ENCODE measurements at places on chromosomes 13 and 19.

DNA sequence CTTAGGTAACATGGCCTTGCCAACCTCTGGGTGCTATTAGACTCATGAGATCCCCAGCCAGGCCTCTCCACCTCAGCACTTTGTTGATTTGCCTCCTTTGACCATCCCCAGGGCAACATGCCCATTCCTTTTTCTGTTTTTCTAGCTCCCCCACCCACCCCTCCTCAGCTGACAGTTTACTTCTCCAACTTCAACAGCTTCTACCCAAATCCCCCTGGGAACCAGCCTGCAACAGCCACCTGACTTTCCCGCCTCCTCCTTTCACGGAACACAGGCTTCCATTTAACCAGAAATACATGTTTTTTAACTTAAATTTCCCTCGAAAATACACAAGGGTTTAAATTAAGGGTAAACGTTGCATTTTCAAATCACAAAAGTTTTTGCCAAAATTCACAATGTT, 117.3 kb downstream of the DLEU7 start:
- DNase-seq = no peak

GRCh38 chr13:57739089-57739488, 107.5 kb downstream of the PCDH17 start:
- DNase-seq = no peak

- DNase-seq = no peak
Measured at GRCh38 chr13:33132644-33133440, 116.6 kb downstream of the KL start.

GRCh38 chr19:5988517-5989387, 10.8 kb upstream of the RANBP3 start:
- DNase-seq = no peak

GRCh38 chr19:17881701-17882100, 10.0 kb downstream of the SLC5A5 start:
- DNase-seq = no peak

GRCh38 chr19:460877-461720, at the start of gene SHC2:
TSS of gene SHC2 (minus strand) at chr19:461033. CDS start at chr19:460996, 37 bp downstream.
- DNase-seq = no peak

GRCh38 chr13:104372095-104372655, 1306.0 kb upstream of the SLC10A2 start:
- DNase-seq = no peak

DNA sequence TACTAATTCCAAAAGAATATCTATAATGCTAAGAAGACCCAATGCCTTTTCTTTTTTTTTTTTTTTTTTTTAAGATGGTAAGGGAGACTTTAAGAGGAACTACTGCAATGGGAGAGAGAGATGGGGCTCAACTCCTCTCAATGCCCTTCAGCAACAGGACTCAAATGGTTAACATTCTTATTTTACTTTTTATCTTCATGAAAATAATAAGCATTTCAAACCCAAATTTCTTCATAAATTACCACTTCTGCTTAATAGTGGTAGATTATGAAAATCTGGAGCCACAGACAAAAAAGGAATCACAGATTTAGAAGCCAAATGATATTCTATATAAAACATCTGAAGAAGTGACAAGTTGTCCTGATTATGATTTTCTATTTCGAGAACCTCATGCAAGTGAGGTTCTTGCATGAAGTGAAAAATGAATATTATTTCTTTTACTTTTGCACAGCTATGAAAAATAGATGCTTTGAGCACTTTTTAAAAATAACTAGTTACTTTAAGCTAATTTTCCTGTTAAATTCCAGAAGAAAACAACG, 74.2 kb downstream of the SERP2 start:
- DNase-seq = no peak

- DNase-seq = no peak
Measured at GRCh38 chr13:40981361-40981760, 37.8 kb downstream of the ELF1 start.

DNA sequence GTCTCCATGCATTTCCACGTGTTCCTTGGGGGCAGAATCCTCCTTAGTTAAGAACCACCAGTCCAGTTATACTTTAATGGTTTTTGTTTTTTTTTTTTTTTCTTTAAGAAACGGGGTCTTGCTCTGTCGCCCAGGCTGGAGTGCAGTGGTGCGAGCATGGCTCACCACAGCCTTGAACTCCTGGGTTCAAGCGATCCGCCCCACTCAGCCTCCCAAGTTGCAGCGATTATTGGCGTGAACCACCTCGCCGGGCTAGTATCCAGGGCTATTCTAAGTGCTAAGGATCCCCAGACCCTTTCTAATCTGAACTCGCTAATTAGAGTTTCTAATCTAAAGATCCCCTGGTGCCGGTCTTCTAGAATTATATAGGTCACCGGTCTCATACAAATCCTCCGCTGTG, 9.6 kb downstream of the ABHD8 start:
- DNase-seq = no peak

DNA sequence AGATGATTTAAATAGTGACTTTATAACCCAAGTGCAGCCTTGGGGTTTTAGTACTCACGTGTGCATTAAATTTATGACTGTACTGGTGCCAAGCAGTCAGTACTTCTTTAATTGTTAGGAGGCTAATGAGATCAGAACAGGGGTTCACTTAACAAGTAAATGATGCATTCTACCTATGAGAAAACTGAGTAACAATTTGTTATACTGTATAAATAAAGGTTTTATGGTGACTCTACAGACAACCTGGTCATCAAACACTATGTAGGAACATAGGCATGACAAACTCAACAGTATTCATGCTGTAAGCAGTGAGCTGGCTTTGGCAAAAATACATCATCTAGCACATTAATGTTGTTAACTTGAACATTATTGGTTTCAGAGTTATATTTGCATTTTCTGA, 75.6 kb downstream of the UBL3 start:
- no peak for DNase-seq

- no peak for DNase-seq
Measured at GRCh38 chr19:33211794-33212435, 13.7 kb downstream of the SLC7A10 start.

- no peak for DNase-seq
Measured at GRCh38 chr13:101945435-101945834, 456.4 kb downstream of the FGF14 start.

- DNase-seq = no peak
Measured at GRCh38 chr13:27679896-27680295, 58.2 kb downstream of the POLR1D start.

DNA sequence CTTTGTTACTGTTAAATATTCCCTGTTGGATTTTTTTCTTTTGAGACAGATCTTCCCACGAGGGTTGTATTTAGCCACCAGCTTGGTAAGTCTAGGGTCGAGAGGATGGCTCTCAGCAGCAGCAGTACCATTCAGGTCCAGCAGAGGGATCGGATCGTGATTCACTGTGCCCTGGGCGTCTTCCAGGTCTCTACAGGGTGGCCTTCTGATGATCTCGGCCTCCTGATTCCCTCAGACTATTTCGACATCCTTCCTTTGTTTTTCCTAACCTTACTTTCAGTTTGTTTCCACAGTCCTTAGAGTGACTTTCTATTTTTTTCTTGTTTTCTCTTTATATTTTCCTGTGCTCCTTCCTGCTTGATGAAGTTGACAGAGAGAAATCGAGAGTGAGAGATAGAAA, 1436.9 kb downstream of the UQCRFS1 start:
- no peak for DNase-seq

DNA sequence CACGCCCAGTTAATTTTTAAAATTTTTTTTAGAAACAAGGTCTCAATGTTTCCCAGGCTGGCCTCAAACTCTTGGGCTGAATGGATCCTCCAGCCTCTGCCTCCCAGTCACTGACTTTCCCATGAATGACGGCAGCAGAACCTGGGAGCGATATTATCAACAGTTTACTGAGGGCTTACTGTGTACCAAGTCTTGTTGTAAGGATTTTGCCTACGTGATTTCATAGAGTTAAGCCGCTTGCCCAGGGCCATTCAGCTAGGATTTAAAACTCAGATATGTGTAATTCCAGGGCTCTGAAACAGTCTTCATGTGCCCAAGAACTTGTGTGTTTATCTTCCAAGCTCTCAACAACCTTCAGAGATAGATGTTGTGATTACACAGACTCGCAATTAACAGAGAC, 6.0 kb upstream of the KXD1 start:
- DNase-seq = no peak

DNA sequence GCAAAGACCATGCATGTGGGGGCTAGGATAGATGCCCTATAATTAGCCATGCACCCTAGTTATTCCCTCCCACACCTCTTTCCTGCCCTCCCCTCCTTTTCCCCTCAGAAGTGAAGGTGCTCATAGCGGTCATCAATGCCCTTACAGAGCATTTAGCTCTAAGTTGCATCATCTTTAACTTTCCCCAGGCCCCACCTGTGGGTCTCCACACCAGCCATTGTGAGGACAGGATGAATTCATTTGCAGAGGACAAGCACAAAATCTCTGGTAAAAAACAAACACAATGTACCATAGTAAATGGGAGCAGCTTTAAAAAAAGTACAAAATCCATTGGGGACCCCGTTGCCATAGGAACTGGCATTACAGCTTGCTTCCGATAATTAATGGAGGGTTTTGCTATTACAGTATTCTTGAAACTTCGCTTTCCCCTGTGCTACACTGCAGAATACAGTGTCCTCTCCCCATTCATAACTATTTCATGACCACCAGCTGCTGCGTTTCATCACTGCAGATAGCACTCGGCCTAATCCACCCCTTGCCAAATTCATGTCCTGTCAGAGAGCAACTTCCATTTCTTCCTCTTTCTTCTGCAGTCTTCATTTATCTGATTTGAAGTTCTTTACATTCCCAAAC, 110.5 kb downstream of the ZDHHC20 start:
- DNase-seq = no peak

DNA sequence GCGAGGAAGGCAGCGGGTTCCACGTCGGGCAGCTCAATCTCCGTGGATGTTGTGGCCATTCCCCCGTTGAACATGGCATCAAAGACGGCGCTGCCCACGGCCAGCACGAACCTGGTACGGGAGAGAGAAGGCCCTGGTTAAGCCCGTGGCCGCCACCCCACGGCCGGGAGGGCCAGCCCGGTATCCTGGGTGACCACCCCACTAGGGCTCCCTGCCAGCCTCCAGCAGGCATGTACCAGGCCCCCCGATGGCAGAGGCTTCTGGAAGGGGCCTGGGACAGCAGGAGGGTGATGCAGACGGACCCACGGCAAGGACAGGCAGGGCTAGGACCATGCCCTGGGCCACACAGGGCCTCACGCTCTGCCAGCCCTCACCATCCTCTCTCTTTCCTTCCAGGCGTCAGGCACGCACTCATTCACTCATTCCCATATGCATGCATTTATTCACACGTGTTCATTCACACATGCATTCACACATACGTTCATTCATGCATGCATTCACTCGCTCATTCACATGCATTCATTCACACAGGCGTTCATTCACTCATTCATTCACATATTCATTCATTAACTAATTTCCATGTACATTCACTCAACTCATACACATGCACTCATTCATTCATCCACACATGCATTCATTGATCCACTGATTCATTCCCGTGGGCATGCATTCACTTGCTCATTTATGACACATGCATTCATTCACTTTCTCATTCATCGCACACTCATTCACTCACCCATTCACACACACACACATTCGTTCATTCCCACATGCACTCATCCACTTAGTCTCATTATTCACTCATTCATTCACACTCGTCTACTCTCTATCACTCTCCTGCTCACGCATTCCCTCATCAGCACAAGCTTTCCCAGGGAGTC, 17.9 kb downstream of the BTBD2 start:
- DNase-seq = no peak

- DNase-seq = no peak
Measured at GRCh38 chr13:46343279-46343994, 43.6 kb downstream of the RUBCNL start.

- DNase-seq = no peak
Measured at GRCh38 chr13:95074820-95075219, 226.4 kb downstream of the ABCC4 start.

DNA sequence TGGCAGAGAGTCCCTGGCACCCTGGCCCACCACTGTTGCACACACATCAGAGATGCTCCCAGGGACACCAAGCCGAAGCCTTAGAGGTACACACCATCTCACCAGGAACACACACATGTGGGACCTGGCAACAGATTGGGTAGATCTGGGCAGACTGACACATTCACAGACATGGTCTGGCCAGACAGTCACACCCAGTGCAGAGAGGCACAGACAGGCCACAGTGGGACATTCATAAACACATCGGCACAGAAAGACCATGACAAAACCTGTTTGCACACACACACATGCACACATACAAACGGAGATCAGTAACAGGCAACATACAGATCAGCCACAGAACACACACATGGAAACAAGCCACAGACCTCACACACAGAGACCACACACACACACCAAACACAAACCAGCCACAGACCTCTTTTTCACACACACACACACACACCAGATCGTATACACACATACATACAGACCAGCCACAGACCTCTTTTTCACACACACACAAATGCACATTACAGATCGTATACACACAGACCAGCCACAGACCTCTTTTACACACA, 6.3 kb upstream of the JUNB start:
- peak; percentile 79 for DNase-seq

DNA sequence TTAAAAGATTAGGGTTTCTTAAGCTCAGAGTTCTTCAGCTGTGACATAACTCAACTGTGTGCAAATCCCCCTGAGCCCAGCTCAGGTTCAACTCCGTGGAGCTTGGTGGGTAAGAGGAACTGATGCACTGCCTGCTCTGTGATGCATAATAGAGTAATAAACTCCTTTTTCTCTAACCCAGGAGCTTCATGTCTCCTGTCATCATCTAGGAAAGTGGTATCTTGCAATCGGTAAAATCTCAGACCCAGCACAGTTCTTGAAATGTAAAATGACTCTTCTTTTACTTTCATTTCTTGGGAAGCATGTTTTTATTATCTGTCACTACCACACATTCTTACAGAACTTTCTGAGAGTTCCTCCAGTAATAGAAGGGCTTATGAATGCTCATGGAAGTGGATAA, 123.8 kb upstream of the PCDH9 start:
- DNase-seq = no peak

GRCh38 chr19:43524922-43525835, 1.8 kb downstream of the ETHE1 start:
- peak; percentile 35 for DNase-seq

GRCh38 chr19:35368378-35368777, 2.5 kb upstream of the GPR42 start:
- no peak for DNase-seq

DNA sequence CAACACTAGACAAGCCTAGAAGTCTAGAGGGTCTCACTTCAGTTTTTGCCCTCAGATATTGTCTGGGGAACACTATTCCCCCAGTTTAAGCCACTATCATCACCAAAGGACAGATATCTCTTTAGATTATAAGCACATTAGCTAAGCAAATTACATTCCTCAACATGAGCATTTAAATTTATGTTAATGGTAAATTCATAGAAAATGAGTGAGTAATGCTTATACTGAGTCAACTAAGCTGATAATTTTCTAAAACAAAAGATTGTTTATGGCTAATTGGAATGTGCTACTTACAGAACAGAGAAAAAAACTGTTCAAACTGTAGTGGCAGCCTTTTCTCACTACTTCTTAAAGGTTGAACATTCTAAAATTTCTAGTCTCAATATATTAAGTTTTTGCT, 290.2 kb downstream of the SLITRK1 start:
- no peak for DNase-seq

DNA sequence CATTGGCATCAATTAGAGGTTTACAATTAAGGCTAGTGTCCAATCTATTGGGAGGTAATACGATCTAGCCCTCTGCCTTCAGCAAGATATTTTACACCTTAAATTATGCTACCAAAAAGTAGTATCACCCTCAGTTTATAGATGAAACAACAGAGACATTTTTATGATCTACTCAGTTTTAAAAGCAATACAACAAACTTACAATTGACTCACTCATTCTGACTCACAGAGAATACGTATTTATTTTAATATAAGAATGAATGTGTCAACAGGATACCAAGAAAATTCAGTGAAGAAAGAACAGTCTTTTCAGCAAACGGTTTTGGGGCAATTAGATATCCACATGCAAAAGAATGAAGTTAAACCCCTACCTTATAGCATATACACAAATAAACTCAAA, 32.5 kb upstream of the STARD13 start:
- DNase-seq = no peak

All from CD4-positive, alpha-beta T cell treated with Interleukin-1 beta for 1 hour (primary cell).